ENCODE measurements at places on chromosomes 1 and 21.

GRCh38 chr1:25476186-25477097 lies 45.7 kb downstream of the MACO1 start:
- no peak for DNase-seq

DNA sequence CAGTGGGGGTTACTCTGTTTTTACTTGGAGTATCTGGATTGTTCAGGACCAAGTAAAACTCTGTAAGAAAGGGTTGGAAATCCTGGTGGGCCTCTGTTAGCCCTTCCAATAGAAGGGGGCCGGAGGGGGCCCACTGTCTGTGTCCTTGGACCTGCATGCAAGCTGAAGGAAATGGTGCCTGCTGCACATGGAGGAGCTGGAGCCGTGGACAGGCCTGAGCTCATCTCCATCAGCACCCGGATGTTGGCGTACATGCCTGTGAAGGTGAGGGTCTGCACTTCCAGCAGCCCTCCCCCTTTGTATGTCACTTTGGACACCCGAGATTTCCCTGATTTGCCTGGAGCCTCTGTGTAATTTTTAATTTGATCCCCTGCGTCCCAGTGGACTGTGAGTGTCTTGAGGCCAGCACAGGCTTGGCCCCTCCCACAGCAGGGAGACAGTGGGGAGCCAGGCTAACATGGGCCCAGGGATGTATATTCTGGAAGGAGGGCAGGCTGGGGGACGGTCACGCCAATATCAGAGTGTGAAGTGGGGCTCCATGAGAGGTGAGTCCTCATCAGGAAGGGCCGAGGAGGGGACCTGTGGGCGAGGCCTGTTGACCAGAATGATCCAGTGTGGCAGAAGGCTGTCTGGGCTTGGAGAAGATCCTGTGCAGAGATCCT lies 16.8 kb downstream of the GALNT2 start:
- DNase-seq: no peak

DNA sequence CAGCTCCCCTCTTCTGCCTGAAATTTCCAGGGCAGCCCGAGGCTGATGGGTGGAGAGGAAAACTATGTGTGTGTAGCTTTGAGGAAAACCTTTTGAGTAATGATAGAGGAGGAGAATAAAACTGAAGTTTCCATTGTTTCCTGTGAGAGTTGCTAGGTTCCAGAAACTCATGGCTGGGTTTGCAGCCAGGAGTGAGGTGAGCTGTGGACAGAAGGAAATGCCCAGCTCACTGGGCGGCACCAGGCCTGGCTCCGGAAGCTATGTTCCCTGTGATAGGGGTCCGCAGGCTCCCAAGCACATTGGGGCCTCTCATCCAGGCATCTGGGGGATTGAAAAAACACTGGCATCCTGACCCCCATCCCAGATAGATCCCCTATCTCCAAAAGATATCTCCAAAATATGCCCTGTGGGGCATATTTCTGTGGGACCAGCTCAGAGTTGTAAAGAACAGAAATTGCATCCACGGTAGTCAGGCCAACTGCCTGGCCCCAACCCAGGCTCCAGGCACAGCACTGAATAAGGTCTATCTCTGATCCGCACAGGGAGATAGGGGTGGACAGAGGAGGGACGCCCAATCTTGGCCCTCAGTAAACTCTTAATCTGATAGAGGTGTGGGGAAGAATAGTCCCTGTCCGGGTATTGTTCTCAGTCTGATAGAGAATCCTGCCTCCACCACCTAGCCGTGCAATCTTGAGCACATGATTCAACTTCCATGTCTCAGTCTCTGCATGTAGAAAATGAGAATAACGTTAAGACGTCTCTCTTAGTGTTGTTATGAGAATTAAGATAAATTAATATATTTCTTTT lies 1.8 kb upstream of the HSPG2 start:
- no peak for DNase-seq

DNA sequence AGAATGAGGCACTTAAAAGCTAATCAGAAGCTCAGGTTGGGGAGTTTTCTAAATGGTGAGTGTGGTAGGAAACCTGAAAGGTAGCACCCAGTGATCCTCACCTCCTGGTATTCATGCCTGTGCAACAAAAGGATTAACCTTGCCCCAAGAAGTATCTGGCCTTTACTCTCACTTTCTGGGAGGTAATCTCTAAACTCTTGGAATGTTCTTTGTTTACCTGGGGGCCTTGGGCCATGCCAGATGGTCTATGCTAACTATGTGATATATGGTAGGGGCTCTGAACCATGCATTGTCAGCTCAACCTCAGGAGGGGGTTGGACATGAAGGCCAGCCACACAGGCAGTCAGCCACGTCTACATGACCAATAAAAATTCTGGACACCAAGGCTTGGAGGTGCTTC lies 24.4 kb upstream of the TRIM33 start:
- DNase-seq: no peak

DNA sequence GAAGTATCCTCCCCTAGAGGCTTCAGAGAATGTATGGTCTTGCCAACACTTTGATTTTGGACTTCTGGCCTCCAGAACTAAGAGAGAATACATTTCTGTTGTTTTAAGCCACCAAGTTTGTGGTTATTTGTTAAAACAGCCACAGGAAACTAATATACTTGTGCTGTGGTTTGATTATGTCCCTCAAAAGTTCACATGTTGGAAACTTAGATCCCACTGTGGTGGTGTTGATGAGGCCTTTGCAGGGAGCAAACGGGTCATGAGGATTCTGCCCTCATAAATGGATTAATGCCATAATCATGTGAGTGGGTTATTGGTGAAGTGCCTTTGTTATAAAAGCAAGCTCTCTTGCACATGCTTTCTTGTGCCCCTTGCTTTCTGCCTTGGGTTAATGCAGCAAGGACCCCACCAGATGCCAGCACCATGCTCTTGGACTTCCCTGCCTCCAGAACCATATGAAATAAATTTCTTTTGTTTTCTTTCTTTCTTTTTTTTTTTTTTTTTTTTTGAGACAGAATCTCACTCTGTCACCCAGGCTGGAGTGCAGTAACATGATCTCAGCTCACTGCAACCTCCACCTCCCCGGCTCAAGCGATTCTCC lies 157.3 kb downstream of the CLIC6 start:
- DNase-seq: no peak

GRCh38 chr1:58779059-58779754 lies 4.6 kb downstream of the JUN start:
- DNase-seq: no peak

- peak; percentile 38 for DNase-seq
Observed at GRCh38 chr1:113758631-113759332, 504 bp downstream of the PHTF1 start.

- DNase-seq: peak; percentile 89
Observed at GRCh38 chr1:28392027-28392652, 22.6 kb downstream of the PHACTR4 start.

DNA sequence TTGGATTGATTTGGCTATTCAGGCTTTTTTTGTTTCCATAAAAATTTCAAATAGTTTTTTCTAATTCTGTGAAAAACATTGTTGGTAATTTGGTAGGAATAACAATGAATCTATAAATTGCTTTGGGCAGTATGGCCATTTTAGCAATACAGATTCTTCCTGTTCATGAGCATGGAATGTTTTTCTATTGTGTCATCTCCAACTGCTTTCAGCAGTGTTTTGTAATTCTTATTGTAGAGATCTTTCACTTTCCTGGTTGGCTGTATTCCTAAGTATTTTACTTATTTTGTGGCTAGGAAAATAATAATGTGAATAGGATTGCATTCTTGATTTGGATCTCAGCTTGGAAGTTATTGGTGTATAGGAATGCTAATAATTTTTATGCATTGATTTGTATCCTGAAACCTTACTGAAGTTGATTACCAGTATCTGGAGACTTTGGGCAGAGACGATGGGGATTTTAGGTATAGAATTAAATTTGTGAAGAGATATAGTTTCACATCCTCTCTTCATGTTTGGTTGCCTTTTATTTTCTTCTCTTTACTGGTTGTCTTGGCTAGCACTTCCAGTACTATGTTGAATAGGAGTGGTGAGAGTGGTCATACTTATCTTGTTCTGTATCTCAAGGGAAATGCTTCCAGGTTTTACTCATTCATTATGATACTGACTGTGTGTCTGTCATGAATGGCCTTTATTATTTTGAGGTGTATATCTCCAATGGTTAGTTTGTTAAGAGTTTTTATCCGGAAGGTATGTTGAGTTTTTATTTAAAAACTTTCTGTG lies 57.3 kb downstream of the DRAM2 start:
- DNase-seq: peak; percentile 47

Measured in fibroblast of upper back skin (primary cell).